ENCODE measurements at places on chromosomes 7 and 10. TPM values are rescaled to one million over a fixed set of nuclear protein-coding genes. Genes with fewer than 3 reads are reported as not detected.
A peak's percentile ranks its signal among the peaks of the same experiment; 100 is the strongest.

The LIPF gene
- not detected for total RNA-seq

DNA sequence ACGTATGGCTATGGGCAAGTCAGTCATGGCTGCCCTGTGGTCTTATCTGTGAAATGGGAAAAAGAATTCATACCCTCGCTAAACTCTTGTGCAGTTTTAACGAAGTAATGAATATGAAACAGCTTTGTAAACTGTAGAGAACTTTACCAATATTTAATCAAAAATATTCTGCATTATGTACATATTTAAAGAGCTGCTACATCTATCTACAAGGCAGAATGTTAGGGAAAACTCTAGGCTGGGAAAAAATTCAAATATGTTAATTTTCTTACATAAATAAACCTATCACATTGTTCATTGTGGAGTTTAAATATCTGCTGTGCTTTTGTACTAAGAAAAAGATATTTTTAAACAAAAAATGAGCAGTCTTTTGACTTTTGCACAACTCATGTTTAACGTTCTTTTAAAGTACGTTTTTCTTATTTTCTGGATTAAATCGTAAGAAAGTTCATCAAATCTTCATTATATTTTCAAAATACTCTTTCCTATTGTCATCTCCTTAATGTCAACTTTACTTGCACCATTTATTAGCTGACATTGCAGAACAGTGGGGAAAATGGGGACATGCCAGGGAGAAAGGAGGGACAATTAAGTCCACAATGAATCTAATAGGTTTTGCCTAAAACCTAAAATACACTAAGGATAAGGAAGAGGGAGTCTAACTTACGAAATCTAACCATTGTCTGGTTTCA is 57.5 kb downstream of the ICA1 start:
- no peak for DNase-seq

DNA sequence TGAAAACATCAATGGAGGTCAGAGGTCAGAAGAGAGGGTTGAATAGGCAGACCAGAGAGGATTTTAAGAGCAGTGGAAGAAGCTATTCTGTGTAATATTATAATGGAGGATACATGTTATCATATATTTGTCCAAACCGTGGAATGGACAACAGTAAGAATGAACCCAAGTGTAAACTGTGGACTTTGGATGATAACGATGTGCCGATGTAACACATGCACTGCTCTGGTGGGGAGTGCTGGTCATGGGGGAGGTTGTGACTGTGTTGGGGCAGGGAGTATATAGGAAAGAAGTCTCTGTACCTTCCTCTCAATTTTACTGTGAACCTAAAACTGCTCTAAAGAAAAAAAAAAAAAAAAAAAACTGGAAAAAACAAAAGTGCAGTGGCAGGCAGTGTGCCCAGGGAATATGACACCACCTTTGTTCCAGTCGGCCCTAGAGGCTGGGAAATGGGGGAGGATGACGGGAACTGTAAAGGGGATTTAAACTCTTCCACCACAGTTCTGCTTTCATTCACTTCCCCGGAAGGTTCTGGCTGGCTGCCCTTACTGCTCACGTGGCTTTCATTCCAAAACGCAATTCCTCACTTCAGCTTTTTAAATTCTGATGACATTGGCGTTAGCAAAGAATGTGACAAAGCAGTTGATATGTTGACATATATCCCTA is 113.7 kb upstream of the ANKRD1 start:
- DNase-seq: no peak

The GLCCI1 gene
- total RNA-seq: 18.8 TPM

DNA sequence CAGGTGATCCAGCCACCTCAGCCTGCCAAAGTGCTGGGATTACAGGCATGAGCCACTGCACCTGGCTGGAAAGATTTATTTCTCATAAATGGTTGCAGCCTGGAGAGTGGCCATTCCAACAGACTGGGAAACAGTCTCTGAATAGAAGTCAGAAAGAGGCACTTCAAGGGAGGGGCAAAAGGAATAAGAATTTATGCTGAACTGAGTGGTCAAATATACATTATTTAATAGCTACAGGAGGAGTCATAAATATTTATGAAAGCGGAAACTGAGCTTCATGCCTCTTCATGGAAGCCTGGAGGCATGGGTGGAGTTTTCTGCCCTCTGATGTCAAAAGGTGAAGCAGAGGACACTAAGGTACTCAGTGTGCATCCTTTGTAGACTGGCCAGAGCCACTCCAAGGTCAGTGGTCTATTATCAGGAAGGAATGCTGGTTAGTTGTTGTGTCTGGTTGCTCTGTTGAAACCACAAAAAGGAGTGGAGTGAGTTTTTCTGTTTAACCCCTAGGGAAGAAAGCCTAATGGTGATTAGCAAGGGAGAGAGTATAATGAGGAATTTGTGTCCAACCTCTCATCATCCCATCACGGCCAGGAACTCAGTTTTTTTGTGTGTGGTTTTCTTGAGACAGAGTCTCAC is 9.3 kb upstream of the NRBF2 start:
- DNase-seq: no peak

DNA sequence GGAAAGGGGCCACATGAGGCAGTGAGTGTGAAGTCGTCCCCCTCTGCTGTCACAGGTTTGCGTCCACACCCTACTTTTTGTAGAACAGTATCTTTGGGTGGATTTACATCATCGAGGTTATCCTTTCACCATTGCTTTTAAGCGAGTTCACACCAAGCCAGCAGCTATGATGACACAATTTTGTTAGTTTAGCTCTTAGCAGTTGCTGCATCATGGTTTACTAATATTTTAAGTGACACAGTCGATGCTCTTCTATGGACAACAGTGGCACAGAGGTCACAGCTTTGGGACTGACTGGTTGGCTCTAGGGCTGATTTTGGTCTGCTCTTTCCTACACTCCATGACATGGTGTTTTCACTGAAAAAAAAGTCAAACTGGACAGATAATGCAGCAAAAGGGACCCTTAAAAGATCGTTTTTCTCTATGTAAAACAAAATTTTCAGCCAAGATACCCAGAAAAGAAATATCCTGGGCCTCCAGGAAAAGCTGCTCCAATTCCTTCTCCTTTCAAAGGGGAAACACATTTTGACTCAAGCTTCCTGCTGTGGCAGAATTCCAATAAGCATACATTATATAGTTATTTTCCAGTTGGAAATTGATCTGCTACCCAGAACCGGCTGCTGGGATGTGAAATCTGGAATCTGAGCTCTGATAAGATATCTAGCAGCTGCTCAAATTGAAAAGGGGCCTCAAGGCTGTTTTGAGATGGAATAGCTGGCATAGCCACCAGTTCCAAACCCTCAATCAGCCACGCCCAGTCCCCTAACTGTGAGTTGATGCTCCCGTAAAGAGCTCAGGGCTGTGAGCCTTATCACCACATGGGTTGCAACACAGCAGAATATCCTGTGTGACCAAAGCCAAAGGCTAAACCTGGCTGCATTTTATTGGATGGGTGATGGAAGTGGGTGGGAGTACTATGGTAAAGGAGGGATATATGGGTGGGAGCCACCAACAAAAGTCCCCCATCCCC is 114.2 kb downstream of the SMURF1 start:
- peak; percentile 68 for DNase-seq

The BAIAP2L1 gene
- 66.9 TPM for total RNA-seq

The CPXM2 gene
- total RNA-seq: not detected

The PHYHIPL gene
- 48.1 TPM for total RNA-seq

GRCh38 chr7:70432567-70433001 is 699.4 kb upstream of the GALNT17 start:
- DNase-seq: no peak
